ENCODE measurements at places on chromosomes 11 and 22. TPM values are rescaled to one million over a fixed set of nuclear protein-coding genes. Genes with fewer than 3 reads are reported as not detected.

GRCh38 chr11:35088226-35088625 is 50.7 kb upstream of the CD44 start:
- H3K27me3 ChIP-seq: peaks cover 1% of the 10 kb centered on the region
- DNase-seq: no peak
- H3K4me3 ChIP-seq: no peak overlapping the region
- H3K27ac ChIP-seq: no peak overlapping the region
- no peaks in the 10 kb centered on the region for H3K36me3 ChIP-seq

- no peaks in the 10 kb centered on the region for H3K36me3 ChIP-seq
- H3K4me1 ChIP-seq: no peaks in the 10 kb centered on the region
- H3K27me3 ChIP-seq: no peaks in the 10 kb centered on the region
- no peak for DNase-seq
- H3K27ac ChIP-seq: no peak overlapping the region
Observed at GRCh38 chr11:81602508-81602907, 1131.2 kb downstream of the FAM181B start.

GRCh38 chr11:23112987-23113886 is 253.0 kb upstream of the CCDC179 start:
- no peaks in the 10 kb centered on the region for H3K27me3 ChIP-seq
- no peak overlapping the region for H3K27ac ChIP-seq
- peaks cover 25% of the 10 kb centered on the region for H3K36me3 ChIP-seq
- no peak overlapping the region for H3K4me3 ChIP-seq
- DNase-seq: peak; percentile 21
- H3K4me1 ChIP-seq: peaks cover 26% of the 10 kb centered on the region

DNA sequence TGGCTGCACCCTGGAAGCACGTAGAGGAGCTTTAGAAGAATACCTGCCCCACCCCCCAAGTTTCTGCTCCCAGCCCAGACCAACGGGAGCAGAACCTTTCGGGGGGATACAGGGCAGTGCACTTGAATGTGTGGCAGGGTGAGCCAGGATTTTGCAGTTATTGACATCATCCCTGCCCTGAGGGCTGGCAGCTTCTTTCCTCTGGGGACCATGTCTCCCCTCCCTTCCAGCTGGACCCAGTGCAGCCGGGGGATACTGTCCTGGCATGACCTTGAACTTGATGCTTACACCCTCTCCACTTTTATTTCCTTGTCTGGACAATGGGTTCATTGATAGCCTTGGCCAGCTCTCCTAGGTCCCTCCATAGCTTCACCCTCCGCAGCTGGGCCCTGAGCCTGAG is 4.1 kb upstream of the CABP7 start:
- no peak overlapping the region for H3K27ac ChIP-seq
- H3K27me3 ChIP-seq: peaks cover 37% of the 10 kb centered on the region
- H3K4me3 ChIP-seq: no peak overlapping the region
- no peak for DNase-seq

DNA sequence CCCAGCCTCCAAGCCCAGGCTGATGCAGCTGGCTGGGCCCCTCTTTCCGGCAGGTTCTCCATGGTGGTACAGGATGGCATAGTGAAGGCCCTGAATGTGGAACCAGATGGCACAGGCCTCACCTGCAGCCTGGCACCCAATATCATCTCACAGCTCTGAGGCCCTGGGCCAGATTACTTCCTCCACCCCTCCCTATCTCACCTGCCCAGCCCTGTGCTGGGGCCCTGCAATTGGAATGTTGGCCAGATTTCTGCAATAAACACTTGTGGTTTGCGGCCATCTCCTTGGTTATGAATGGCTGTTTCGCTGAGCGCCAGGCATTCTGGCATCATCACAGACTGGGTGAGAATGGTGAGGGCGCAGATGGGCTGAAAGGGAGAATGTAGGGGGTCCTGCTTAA is 3.6 kb downstream of the PRDX5 start:
- H3K36me3 ChIP-seq: peaks cover 21% of the 10 kb centered on the region
- H3K27me3 ChIP-seq: peaks cover under 1% of the 10 kb centered on the region
- H3K27ac ChIP-seq: no peak overlapping the region
- H3K4me1 ChIP-seq: peaks cover 17% of the 10 kb centered on the region
- no peak for DNase-seq

Gene NLRP10
- total RNA-seq: 0.77 TPM

Gene KCNJ5
- total RNA-seq: 0.23 TPM

DNA sequence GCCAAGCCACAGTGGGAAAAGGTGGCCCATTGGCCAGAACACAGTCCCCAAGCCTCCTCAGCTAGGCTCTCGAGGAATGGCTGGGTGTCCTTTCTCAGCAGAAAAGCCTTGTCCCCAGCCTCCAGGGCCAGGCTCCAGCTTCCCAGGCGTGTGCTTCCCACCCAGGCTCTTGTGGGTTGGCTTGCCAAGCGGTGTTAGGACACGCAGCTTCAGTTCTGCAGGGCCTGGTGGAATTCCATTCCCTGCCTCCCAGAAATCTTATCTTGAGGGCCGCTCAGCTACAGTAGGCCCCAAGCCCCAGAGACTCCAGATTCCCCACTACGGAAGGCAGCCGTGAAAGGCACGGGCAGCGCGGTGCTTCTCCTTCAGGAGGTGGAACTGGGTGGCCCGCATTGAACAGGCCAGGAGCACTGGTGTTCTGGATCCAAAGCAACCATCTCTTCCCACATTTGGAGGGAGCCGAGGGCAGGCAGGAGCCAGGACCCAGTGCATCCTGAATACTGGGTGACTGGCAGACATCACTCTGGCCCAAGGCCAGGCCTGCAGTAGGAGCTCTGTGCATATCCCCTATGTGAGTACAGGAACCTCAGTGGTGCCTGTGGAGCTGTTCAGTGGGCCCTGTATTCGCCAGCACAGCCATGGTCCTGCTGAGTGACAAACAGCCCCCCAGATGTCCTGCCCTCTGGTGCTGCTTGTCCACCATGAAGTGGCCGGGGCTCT is 16.7 kb upstream of the KCNQ1OT1 start:
- peaks cover 37% of the 10 kb centered on the region for H3K4me1 ChIP-seq
- H3K27ac ChIP-seq: no peak overlapping the region
- H3K36me3 ChIP-seq: no peaks in the 10 kb centered on the region
- H3K4me3 ChIP-seq: no peak overlapping the region

Gene EXT2
- total RNA-seq: 39.1 TPM

Gene PRG3
- total RNA-seq: not detected

Gene KCNA4
- total RNA-seq: not detected

Gene PRRG4
- 1.1 TPM for total RNA-seq

- H3K4me1 ChIP-seq: peaks cover 7% of the 10 kb centered on the region
- no peaks in the 10 kb centered on the region for H3K36me3 ChIP-seq
- 0 out of 2 replicates have a peak overlapping the region, but pooled peaks have one; percentile 25 for H3K27ac ChIP-seq
- H3K27me3 ChIP-seq: no peaks in the 10 kb centered on the region
Observed at GRCh38 chr11:128424271-128424711, 163.1 kb downstream of the ETS1 start.

DNA sequence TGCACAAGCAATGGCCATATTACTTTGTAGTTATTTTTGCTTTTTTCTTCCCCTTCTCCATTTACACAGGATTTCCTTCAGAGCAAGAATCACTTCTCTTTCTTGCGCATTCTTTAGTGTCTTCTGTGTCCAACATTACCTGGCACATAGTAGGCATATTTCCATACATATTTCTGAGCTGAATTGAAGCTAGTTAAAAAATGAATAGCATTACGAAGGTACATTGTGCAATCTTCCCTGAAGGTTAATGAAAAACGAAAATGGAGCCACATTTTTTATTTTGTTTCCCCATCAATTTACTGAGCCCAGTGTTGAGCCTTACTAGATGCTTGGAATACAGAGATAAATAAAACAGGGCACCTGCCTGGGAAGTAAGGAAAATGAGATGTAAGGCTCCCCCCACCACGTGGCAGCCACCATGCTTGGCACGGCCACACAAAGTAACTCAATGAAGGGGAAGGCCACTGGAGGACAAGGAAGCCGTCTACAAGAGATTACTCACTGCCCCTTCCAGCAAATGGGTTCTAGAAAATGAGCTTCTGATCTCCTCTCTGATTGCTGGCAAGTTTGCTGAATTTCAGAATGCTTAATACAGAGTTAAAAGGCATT is 381.9 kb downstream of the LARGE1 start:
- no peak for DNase-seq
- no peaks in the 10 kb centered on the region for H3K36me3 ChIP-seq
- no peak overlapping the region for H3K27ac ChIP-seq
- peaks cover 2% of the 10 kb centered on the region for H3K4me1 ChIP-seq
- no peak overlapping the region for H3K4me3 ChIP-seq

Gene MMP13
- not detected for total RNA-seq

Gene SLC1A2
- 1.2 TPM for total RNA-seq

- no peaks in the 10 kb centered on the region for H3K36me3 ChIP-seq
- no peak overlapping the region for H3K27ac ChIP-seq
- no peak for DNase-seq
- H3K4me3 ChIP-seq: no peak overlapping the region
- peaks cover 19% of the 10 kb centered on the region for H3K4me1 ChIP-seq
Observed at GRCh38 chr11:47918370-47918690, 62.0 kb upstream of the PTPRJ start.

- no peak overlapping the region for H3K4me3 ChIP-seq
- H3K4me1 ChIP-seq: no peaks in the 10 kb centered on the region
Observed at GRCh38 chr11:38131535-38131934, 1533.5 kb upstream of the RAG2 start.

DNA sequence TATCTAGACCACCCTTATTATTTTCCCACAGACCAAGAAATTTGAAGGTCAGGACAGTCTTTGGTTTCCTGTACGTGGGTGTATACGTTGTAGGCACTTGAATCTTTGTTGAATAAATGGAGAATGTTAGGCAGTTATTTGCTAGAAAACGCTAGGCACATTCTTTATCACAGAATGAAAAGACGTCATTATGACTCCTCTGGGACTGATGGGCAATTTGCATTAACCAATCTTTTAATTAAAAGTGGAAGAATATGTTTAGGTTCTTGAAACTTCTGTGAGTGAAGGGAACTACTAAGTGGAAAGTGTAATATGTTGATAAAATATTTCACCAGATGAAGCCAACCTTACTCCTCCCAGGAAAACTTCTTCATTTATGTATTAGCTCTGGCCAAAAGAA is 5.7 kb downstream of the CAT start:
- peaks cover 16% of the 10 kb centered on the region for H3K36me3 ChIP-seq
- peaks cover 4% of the 10 kb centered on the region for H3K4me1 ChIP-seq
- no peak overlapping the region for H3K27ac ChIP-seq
- H3K4me3 ChIP-seq: no peak overlapping the region
- no peak for DNase-seq

Gene NPAS4
- 0.44 TPM for total RNA-seq
